ENCODE measurements at places on chromosomes 13 and 19.
A peak's percentile ranks its signal among the peaks of the same experiment; 100 is the strongest.

DNA sequence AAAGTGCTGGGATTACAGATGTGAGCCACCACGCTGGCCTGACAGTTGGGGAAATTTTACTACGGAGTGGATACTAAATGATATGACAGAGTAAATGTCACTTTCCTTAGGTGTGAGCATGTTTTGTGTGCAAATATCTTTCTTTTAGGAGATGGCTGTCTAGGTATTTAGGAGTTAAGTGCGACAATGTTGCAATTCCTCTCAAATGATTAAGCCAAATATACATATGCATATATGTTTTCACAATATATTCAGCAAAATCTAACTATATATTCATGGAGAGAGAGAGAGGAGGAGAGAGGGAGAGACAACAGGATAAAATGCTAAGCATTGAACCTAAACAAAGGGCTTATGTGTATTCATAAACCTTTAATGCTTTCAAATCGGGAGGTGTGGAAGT, 5.4 kb upstream of the SERTAD3 start:
- DNase-seq: no peak

DNA sequence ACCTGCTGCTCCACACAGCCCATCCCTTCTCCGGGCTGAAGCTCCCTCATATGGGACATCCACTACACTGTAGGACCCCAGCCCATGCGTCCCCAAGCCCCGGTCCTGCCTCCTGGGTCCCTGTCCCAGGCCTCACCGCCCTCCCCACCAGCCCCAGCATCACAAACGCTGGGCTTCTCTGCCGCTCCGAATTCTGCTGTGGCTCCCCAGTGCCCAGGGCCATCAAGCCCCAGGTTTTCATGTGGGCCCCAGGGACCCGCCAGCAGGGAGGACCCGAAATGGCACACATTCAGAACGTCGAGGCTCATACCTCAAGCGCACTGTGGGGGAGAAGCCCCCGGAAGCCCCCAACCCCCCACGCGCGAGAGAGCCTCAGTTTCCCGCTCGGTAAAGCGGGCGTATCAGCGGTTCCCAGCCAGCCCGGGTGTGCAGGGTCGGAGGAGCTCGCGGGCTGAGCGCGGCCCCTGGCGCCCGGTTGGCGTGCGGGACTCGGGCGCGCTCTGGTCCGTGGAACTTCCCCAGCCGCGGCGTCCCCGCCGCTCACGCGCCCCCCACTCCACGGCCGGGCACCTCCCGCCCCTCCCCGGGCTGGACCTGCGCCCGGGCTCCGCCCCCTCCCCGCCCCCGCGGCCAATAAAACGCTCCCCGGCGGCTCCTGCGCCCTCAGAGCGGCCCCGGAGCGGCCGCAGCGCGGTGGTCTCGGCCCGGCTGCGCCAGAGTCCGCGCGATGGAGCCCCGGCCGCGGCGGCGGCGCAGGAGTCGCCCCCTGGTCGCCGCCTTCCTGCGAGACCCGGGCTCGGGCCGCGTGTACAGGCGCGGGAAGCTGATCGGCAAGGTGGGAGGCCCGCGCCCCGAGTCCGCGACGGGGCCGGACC, at the start of gene PLK5:
PLK5 (plus strand) TSS at position 666 of the 875 bp plus-strand sequence. CDS start 2,920 bp downstream, outside the sequence.
- DNase-seq: no peak

DNA sequence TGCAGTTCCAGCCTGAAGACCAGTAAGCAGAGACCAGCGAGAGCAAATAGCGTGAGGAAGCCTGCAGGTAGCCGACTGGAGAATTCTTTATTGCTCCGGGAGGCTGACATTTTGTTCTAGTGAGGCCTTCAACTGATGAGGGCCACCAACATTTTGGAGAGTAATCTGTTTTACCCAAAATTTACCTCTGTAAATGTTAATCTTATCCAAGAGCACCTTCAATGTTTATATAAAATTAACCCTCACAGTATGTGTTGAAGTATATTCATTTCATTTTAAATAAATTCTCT, 546.4 kb upstream of the SLITRK5 start:
- no peak for DNase-seq

- DNase-seq: no peak
Observed at GRCh38 chr13:30346153-30346788, 38.9 kb upstream of the KATNAL1 start.

DNA sequence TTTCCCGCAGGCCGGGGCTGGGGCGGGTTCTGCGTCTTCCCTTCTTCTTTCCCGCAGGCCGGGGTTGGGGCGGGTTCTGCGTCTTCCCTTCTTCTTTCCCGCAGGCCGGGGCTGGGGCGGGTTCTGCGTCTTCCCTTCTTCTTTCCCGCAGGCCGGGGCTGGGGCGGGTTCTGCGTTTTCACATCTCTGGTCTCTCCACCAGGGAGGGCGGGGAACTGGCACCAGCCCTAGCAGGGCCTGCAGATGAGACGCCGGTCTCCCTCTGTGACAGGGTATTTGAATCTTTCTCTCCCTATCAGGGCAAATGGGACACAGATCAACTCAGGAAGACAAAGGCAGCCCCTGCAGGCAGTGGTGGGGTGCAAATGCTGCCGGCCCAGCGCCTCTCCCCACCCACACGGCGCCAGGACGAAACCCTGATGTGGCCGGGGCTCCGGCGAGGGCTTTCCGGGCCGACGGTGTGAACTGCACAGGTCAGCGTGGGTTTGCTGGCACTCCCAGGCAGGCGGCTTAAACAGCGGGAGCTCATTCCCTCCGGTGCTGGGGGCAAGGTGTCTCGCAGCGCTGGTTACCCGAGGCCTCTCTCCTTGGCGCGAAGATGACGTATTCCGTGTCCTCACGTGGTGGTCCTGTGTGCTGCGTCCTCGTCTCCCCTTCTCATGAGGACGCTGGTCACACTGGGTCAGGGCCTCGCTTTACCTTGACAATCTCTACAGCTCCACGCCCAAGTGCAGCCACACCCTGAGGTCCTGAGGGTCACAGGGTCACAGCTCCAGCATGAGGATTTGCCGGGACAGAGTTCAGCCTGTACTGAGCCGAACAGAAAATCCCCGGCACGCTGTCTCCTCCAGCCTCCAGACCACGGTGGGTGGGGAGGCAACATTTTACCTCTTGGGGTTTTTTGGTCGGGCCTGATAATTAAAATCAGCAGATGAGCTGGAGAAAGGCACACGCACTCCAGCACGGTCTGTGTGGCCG, 717 bp upstream of the C13orf46 start:
- no peak for DNase-seq

DNA sequence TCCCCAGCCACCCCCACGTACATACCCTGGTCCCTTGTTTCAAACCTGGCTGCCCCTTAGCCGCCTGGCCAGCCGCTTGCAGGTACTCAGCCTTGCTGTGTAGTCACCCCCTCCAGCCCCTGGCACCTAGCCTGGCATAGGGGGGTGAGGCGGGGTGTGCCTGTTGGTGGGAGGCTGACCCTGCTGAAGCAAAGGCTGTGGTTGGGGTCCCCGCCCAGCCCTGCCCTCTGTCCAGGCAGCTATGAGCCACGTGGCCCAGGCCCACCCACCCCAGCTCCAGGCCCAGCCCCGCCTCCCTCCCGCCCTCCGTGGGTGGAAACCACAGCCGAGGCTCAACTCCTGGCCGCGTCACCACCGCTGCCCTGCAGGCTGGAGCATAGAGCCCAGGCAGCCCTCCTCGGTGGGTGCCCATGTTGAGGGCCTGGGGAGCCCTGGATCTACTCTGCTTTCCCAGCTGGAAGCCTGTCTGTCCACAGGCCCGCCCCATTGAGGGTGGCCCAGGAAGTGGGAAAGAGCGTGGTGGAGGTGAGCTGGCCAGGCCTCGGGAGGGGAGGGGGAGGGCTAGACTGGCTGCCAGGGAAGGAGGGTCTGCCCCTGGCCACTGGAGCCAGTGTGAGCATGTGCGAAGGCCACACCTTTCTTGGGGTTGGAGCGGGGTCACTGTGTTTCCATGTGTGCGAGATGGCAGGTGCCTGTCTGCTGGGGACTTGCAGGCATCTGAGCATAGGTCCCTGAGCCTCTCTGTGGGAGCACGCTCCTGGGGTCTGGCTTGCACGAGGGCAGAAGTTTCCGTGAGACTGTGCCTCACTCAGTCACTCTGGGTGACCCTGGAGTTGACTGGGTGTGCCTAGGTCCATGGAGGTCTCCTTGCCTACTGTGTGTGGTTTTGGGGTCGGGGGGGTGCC, 31.0 kb downstream of the PAK4 start:
- no peak for DNase-seq

- DNase-seq: peak; percentile 96
Observed at GRCh38 chr19:56125806-56126590, 4.9 kb upstream of the ZNF787 start.

- DNase-seq: no peak
Observed at GRCh38 chr13:76759877-76760276, 126.3 kb downstream of the KCTD12 start.

GRCh38 chr19:17739121-17739875, 12.0 kb upstream of the FCHO1 start:
- no peak for DNase-seq

DNA sequence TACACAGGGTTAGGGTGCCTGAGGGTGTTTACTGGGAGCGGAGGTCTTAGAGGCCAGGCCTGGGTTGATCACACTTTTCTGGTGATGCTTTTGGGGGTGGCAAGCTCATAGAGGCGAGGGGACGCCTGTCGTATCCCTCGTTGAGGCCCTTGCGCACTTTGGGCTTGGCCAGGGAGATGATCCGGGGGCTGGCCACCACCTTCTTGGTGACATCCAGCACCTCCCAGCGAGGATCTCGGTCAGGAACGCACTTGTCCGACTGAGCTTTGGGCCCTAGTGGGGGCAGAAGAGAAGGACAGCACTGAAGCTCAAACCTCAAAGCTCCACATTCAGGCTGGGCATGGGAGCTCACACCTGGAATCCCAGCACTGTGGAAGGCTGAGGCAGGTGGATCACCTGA, 17.6 kb upstream of the MIER2 start:
- no peak for DNase-seq

- no peak for DNase-seq
Observed at GRCh38 chr19:3057275-3057714, 5.0 kb downstream of the TLE5 start.

DNA sequence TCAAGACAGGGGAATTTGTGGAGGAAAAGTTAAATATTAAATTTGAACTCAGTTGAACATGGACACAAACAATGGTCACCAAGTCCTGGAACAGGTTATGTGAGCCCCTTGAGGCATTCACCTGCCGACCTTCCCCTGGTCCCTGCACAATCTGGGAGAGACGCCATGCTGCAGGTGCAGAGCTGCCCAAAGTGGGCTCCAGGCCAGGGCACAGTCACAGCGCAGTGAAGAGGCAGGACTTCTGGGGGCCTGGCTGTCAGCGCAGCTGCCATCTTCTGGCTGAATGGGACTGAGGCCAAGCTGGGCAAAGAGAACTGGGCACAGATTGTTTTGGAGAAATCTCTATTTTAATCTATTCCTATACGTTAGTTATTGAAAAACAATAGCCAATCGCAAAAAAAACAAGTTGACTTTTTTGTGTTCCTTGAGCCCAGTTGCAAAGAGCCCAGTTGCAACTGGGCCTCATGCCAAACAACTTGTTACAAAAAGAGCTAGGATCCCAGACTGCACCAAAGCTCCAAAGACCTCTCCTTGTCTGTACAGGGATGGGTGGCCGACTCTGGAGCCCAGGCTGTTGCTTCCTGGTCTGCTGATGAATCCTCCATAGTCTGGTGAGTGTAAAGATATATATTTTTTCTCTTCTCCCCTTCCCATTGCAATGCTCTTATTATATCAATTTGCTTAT, 1.2 kb upstream of the ZNF626 start:
- DNase-seq: no peak

GRCh38 chr19:1251330-1252220, 3.2 kb downstream of the MIDN start:
- peak; percentile 76 for DNase-seq

- DNase-seq: no peak
Observed at GRCh38 chr19:45471111-45471930, 3.5 kb downstream of the FOSB start.

DNA sequence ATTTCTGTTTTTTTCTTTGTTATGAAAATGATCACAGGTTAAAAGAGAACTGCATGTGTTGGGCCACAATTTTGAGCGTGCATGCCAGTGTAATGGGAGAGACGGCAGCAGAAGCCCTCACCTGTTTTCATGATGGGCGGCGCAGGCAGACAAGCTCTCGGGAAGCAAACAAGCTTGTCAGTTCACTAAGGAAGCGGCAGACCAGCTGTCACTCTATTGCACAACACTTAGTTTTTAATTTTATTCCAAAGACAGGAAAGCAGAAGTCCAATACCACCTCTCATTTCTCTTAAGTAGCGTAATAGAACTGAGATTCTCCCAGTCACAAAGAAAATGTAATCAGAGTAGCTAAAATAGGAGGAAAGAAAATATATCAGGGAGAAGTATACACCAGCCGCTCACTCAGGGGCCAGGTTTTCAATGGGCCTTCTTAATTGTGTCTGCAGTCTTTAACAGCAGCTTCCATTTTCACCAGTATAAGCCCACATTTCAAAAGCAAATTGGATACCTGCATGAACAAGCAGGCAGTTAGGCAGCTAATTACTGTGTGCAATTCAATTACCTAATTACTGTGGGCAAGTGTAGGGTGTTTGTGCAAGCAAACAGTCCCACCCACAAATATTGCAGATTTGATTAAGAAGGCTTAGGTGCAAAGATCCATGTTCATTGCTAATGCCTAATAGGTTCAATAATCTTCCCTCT, 711.4 kb downstream of the DIAPH3 start:
- DNase-seq: no peak

GRCh38 chr13:49539313-49539712, 43.6 kb downstream of the PHF11 start:
- no peak for DNase-seq

GRCh38 chr19:46426506-46427162, 2.1 kb downstream of the PNMA8C start:
- DNase-seq: peak; percentile 63

DNA sequence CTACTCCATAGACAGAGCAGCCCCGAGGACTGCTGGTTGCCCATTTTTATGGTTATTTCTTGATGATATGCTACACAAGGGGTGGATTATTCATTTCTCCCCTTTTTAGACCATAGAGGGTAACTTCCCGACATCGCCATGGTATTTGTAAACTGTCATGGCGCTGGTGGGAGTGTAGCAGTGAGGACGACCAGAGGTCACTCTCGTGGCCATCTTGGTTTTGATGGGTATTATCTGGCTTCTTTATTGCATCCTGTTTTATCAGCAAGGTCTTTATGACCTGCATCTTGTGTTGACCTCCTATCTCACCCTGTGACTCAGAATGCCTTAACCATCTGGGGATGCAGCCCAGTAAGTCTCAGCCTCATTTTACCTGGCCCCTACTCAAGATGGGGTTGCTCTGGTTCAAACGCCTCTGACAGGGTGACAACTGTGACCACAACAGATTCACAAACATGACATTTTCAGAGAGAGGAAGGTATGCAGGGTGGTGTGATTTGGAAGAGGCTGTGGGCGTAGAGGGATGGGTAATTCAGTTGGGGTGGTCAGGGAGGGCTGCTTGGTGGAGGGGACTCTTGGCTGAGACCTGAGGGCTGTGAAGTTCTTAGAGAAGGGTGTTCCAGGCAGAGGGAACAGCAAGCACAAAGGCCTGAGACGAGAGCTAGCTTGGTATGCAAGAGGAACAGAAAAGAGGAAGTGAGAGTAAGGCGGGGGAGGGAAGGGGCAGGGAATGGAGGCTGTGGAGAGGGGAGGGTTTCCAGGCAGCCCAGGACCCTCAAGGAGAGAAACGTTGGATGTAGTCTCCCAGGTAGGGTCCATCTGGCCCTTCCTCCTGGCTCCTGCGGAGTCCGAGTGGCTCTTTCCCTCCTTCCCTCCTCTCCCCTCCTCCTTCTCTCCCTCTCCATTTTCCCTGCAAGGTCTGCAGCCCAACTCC, 23.5 kb downstream of the FAM187B start:
- DNase-seq: no peak

Measured in hematopoietic multipotent progenitor cell treated with erythropoietin and hydrocortisone succinate and interleukin-3 and kit ligand, for 8 days (in vitro differentiated cells).